DMS79 treated with DMSO at 0.1 percent for 48 hours (cell line): ENCODE measurements at places on chromosomes 6 and 20.

DNA sequence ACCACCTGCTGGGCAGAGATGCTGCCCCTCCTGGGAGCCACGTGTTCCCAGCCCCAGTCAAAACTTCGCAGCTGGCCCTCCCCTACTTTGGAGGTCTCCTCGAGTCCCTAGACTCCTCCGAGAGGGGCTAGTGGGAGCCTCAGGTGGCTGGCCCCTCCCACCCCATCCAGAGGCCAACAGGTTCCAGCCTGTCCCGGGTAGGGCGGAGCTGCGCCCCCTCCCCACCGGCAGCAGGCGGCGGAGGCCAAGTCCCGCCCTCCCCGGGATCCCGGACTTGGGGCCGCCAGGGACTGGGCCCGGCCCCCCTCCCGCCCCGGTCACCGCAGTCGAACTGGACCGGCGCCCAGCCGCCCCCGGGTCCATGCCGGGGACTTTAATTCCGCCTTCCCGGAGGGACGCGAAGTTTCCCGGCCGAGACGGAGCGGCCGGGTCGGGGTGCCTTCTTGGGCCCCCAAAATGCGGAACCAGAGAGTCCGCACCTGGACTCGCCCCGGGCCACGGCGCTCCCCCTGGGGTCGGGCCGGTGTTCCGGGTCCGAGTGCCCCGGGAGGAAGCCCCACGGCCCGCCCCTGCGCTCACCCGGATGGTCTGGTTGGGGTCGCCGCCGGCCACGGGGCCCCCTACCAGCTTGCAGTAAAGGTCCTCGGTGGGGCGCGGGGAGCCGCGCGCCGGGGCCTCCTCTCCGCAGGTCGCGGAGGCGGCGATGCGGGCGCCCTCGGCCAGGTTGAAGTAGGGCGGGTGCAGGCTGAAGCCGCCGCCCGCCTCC lies 559 bp downstream of the LAMA5 start:
- peak; percentile 62 for DNase-seq

GRCh38 chr6:100065348-100065747 lies 71.3 kb upstream of the MCHR2 start:
- DNase-seq = no peak

DNA sequence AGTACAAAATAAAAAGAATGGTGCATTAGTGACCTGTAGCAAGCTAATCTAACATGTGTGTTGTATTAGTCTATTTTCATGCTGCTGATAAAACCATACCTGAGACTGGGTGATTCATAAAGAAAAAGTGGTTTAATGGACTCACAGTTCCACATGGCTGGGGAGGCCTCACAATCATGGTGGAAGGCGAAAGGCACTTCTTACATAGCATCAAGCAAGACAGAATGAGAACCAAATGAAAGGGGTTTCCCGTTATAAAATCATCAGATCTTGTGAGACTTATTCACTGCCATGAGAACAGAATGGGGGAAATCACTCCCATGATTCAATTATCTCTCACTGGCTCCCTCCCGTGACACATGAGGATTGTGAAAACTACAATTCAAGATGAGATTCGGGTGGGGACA lies 45.4 kb upstream of the AIG1 start:
- DNase-seq = no peak

- no peak for DNase-seq
These were observed 154.4 kb downstream of the DST start for GRCh38 chr6:56488281-56488680.

- DNase-seq = no peak
These were observed 7.4 kb downstream of the PFDN4 start for GRCh38 chr20:54215157-54215789.

DNA sequence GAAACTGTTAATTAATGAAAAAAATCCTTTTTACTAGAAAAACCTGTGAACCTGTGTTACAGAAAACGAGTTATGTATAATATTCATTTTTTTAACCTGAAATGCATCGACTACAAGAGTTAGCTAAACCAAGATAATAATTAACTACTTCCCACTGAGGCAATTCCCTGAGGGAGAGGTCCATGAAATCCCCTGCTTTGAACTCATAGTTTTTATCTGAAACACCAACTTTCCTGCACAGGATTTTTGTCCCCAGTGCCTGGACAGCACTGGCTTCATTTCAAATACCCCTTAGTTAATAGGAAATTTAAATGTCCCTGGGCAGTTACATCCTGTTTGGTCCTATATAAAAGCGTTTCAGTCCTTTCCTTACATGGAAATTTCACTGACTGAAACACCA lies at the start of gene OR14J1:
Gene OR14J1, plus strand, starts transcription at position 386 of the 400 bp plus-strand sequence. CDS start 4,989 bp downstream, outside the sequence.
- DNase-seq = no peak

GRCh38 chr20:38228436-38228835 lies 32.1 kb downstream of the KIAA1755 start:
- DNase-seq = no peak

- DNase-seq = no peak
These were observed 95.9 kb upstream of the DTNBP1 start for GRCh38 chr6:15758631-15759215.

DNA sequence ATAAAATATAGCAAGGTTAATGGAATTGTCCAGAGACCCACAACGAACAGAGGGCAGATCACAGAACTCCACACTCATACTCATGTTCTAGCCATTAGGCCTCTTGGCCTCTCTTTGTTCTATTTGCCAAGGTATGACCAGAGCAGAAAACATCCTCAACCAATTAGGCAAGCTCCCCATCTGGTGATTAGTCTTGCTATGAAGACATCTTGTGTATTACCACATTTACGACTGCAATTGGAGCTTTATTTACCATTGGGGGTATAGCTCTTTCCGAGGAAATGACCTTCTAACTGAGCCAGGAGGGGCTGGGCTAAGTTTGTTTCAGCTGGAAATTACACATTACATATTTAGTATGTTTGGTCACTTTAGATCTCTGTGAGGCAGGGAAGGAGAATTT lies 593.9 kb downstream of the CD109 start:
- no peak for DNase-seq

DNA sequence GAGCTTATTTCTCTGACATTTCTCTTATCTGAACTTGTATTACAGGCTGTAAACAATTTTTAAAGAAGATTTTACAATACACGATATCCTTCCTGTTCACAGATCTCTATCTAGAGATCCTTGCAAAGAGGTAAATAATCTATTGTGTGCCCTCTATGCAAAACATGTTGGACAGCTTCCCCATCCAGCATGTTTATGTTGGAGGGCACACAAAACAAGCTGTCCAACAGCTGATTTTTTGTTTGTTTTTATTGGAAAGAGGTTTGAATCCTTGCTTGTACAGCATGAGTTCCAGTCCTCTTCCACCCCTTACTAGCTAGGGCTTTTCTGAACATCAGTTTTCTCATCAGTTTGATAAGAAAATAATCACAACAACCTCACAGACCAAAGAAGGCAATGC lies 62.3 kb upstream of the SYNDIG1 start:
- no peak for DNase-seq

- DNase-seq = no peak
These were observed 35.2 kb upstream of the KIF13A start for GRCh38 chr6:18022398-18023231.

GRCh38 chr6:38025451-38025850 lies 205.9 kb downstream of the ZFAND3 start:
- no peak for DNase-seq

GRCh38 chr6:40222354-40222753 lies 288.1 kb upstream of the MOCS1 start:
- no peak for DNase-seq

- no peak for DNase-seq
These were observed 972 bp downstream of the RNF8 start for GRCh38 chr6:37354526-37355384.

- DNase-seq = no peak
These were observed 14.7 kb upstream of the PACSIN1 start for GRCh38 chr6:34451192-34451591.

DNA sequence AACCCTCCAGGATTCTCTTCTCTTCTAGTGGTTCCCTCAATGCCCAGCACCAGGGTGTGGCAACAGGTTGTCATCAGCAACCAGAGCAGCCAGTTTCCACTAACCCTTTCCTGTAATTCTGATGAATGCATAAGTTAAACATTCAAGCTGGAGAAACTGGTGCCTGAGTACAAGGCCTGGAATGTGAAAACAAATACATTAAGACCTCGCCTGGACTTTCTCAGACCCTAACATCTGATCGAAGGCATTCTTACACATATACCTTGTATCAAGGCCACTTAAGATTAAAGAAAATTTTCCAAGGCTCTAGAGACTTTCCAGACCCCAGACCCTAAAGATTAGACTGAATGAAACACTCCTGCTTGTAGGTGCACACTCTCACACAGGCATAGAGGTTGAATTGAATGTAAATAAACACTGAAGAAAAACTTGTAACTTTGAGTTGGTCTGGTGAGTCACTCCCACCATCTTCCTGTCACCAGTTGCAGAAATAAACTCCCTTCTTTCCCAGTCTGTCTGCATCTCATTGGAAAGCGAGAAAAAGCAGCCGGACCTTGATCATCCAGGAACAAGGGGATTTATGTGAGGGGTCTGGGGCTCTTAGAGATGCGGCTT lies 9.0 kb downstream of the LRP11 start:
- DNase-seq = no peak
